ENCODE measurements at places on chromosomes 3 and 15.

DNA sequence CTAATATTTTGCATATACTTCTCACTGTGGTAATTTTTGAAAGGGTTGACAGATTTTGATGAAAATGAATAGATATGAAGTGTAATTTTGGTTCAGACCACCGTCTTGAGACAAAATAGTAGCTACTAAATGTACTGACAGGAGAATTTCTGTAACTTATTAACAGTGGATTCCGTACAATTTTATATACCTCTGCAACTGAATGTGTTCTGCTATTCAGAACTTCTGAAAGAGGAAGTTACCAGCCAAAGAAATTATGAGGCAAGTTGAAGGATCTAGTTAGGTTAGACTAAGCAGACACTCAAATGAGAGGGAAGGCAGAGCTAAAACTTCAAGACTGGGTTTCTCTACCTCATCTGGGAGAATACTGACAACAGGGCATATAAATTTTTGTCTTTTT, 29.4 kb downstream of the GAP43 start:
- no peak for DNase-seq

- DNase-seq, result no peak
Observed at GRCh38 chr3:51637941-51638471, 33.0 kb upstream of the TEX264 start.

GRCh38 chr3:63095-63765, 133.3 kb upstream of the CHL1 start:
- no peak for DNase-seq

GRCh38 chr3:42503957-42504333, 1.5 kb downstream of the VIPR1 start:
- no peak for DNase-seq

- DNase-seq, result no peak
Observed at GRCh38 chr3:57163751-57164150, 1.4 kb downstream of the IL17RD start.

- no peak for DNase-seq
Observed at GRCh38 chr3:13700362-13700761, 151.4 kb downstream of the FBLN2 start.
